ENCODE measurements at places on chromosomes 5 and 9.

DNA sequence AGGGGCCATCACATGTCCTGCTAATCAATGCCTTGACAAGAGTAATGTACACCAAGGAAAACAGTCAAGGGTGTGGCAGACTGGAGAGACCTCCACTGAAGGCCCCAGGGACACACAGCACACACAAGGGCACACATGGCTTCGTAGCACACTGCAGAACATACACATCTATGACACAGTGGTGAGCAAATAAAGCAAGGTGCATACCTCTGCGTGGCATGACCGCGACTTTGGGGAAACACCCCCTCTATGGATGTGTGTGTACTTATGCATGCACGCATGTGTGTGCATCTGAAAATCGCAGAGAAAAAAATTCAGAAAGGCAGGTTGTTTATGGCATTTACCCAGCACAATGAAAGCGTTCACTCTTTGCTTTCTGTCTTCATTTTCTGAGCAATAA lies 20.5 kb downstream of the SEMA4D start:
- DNase-seq, result no peak

GRCh38 chr5:31361234-31361633 lies 167.7 kb downstream of the CDH6 start:
- no peak for DNase-seq

DNA sequence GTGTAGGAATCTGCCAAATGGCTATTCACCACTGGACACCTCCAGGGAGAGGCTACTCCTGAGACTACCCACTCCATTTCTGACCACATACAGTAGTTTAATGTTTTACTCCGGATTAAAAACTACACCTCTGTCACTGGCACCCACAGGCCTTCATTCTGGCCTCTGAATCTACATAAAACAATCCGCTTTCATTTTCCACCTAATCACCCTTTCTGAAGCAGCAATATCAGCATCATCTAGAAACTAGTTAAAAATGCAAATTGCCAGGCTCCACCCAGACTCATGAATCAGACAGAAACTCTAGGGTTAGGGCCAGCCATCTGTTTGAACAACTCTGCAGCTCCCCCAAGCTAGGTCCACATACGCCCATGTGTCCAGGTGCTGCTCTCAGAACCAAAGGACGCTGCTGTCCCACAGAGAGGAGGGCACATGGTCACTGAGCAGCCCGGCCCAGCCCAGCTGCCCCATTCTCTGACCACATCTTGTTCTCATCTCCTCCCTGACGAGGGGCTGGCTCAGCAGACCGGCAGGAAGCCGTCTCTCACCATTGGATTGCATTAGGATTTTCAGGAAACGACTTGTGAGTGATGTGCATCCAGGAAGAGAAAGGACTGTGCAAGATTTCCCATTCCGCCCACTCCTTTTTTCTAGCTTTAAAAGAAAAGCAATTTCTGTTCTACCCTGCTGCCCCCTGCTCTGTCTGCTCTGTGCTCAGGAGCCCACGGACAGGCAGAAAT lies 34.7 kb downstream of the ADAM19 start:
- DNase-seq, result no peak

DNA sequence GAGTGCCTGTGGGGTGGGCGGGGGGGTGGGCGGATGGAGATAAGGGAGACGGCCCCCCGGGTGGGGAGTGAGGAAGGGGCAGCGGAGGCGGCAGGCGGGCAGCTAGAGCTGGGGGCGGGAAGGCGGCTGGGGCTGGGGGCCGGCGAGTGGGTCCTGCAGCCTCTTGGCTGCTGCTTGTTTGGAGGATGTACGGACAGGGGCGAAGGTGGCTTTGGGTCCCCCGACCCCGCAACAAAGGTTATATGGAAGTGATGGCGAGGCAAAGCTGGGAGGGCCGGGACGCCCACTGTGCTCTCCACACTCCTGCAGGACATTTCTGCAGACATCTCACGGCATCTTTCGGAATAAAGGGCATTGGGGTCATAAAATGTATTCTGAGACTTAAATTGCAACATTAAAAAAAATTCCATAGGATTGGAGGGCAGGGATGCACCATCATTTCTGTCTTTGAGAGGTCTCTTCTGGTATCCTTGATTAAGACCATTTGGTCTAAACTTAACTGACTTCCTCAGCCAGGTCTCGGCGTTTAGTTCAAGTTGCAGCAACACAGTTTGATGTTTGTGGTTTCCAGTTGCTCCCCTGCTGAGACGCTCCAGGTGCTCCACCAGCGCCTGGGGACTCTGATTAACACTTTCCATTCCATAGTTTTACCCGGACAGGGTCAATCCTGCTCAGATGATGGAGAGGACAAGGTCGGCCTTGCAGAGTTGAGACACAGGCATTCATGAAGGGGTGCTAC lies 101.6 kb upstream of the SSBP2 start:
- peak; percentile 78 for DNase-seq

DNA sequence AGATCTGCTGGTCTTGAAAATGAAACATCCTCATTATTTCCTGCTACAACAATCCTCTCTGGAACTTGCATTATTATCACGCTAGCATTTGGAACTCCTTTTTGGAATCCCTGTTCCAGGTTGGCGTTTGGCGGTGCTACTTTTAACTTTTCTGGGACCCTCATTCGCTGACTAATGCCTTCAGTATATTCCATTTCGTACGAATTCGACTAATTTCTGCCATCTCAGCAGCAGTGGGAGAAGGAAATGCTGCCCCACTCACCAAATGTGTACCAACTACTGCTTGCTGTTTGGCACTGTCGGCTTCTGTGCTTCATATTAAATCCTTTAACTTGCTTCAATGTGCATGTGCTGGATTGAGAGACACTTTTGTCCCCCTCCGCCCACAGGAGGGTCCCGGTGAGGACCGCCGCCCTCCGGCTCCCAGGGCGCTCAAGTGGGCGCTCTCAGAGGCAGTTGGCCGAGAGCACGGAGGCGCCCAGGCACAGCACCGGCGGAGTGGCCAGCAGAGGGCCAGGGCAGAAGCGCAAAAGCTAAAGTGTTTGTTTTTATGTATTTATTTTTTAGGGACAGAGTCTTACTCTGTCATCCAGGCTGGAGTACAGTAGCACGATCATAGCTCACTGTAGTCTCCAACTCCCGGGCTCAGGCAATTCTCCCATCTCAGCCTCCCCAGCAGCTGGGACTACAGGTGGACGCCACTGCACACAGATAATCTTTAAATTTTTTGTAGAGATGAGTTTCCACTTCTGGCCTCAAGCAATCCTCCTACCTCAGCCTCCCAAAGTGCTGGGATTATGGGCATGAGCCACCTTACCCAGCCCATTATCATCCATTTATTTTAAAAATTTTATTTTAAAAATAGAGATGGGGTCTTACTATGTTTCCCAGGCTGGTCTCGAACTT lies 11.9 kb downstream of the PDE6A start:
- DNase-seq, result peak; percentile 45

DNA sequence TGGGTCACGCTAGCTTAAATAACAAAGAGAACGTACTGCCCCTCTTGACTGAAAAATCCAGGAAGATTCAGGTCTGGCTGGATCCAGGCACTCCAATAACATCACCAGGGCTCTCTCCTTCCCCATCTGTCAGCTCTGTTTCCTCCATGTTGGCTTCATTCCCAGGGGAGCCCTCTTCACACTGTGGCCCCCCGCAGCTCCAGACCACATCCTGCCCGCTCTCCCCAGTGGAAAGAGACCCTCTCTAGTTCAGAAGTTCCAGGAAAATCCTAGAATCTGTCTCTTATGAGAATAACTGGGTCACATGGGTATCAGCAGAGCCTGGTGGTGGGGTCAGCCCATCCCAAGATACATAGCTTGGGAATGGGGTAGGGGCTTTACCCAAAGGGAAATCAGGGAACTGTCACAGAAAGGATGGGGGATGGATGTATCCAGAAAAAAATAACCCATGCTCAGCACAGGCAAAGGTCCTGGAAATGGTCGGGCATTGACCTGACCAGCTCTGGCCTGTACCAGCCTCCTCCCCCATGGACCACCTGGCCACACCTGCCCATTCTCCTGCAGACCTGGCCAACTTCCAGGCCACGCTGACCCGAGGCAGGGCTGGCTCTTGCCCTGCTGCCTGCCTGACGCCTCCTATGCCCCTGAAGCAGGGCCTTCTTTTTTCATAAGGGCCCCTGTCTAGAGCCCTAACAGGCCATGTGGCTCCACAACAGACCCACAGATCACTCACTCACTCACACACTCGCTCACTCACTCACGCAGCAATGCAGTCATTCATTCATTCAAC lies 65.9 kb downstream of the COL23A1 start:
- DNase-seq, result no peak

DNA sequence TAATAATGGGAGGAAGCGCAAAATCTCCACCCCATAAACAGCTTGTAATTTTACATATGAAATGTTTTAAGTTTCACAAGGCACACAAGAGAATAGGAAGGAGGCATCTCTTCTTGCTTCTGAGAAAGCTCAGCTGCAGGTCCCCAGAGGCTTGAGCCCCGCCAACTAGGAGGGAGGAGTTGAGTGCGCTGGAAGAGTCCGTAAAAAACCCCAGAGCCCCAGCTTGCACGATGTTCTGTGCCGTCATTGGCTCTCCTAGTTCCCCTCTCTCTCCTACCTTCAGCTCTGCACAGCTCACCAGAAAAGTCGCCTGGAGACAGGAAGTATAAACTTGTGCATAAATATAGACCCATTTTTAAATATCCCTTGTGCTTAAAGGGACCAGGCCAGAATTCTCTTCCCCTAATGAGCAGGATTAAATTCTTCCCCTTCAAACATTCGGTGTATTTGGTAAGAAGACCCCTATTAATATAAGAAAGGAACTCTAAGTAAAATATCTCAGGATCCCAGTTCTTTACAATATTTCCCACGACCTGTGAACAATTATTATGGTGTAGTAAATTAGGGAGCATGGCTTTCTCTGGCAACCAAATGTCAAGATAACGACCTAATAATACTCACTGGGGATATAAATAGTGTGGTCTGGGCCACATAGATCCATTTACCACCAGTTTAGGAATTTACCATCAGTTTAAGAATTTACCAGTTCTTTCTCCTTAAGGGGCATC lies 13.7 kb downstream of the GLRX start:
- no peak for DNase-seq

DNA sequence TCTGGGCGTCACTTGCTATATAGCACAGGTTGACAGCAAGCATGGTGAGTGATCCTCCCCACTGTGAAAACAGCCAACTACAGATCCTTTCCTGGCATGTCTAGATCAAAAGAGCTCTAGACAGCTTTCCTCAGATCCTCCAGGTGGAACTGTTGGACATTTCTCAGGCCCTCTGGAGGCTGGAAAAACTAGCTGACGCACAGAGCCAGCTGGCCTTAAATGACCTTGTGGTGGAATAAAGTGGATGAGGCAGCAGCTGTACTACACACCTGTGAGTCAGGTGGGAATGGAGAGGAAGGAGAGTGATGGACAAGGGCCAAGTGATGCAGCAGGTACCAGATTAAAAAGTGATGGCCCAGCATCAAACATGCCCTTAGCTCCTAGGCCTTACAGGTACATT lies 172.7 kb downstream of the TRIM32 start:
- DNase-seq, result peak; percentile 64

GRCh38 chr5:77133061-77133758 lies 46.1 kb upstream of the ZBED3 start:
- DNase-seq, result no peak

DNA sequence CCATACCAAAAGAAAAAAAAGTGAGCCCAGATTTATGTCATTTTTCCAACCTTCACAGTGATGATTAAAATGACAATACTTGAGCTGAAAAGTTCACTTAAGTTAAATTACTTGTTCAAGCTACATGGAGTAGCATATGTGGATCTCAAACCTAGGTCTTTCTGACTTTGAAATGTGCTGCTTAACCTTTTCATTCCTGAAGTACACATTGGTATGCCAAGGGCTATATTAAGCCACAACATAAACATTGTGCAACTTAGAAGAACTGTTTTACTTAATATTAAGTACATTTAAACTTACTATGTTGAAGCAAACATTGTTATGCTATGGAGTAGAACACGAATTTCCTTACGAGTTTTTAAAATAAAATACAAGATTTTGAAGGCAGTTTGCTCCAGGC lies 105.0 kb downstream of the GIN1 start:
- DNase-seq, result no peak

GRCh38 chr9:89525446-89526374 lies 27.8 kb upstream of the SEMA4D start:
- no peak for DNase-seq

DNA sequence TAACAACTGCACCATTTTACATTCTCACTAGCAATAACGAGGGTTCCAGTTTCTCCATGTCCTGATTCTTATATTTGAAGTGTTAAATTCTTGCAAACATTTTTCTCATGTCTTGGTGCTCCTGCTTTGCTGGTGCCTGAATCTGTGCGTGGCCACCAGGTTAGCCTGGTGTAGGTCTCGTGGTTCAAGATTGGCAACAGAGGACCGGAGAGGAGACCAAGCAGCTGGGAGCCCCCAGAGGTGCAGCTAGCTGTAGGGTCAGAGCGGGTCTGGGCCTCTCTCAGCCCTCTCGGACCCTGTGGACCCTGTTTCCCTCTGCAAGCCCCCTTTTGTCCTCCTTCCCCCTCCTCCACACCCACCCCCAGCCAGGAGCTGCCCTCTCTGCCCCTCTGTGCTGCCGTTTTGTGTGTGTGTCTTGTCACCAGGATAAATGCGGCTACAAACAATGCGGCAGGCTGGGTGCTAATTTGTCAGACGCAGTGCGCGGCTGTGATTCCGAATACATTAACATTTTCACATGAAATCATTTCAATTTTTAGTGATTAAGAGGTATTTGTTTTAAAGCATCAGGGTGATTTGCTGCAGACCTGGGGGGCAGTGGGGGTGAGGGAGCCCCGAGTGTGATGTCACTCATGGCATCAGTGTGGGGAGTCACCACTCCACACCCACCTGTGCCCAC lies 17.5 kb downstream of the UNC5A start:
- no peak for DNase-seq

DNA sequence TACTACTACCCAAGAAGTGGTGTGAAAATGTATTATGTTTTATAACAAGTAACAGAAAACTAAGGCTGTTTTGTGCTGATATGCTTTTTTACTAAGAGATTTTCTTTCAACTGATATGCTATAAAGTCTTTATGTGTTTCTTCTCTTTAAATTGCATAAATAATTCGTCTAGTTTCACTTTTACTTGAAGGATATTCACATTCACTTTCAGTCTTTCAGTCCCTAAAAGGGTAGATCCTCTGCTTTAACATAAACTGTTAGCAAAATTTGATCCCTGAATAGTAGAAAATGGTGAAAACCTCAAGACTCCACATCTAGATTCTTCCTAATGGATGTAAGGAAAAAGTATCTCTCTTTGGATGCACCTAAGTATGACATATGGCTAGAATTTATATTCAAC lies 69.0 kb upstream of the FST start:
- no peak for DNase-seq

GRCh38 chr5:116900793-116901192 lies 326.2 kb upstream of the SEMA6A start:
- no peak for DNase-seq

GRCh38 chr5:109076741-109077140 lies 329.0 kb downstream of the FER start:
- no peak for DNase-seq

- no peak for DNase-seq
These were observed 386.1 kb downstream of the NTRK2 start for GRCh38 chr9:85055506-85056202.

DNA sequence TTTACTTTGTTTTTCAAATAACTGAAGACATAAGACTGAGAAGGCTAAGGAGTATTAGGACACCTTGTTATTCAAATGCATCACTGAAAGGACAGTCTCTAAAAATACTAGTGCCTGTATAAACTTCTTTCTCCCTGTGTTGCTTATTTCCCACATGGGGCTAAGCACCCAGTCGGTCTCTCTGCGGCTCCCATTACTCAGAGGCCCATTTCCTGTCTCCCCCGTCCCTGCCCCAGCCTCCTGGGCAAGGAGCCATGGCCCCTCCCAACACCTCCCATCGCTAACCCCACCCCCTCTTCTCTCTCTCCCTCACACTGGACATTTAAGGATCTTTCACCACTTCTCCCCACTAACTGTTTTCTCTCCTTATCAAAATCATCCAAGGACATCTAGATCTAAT lies 81.9 kb downstream of the EBF1 start:
- DNase-seq, result no peak

All from NCI-H1417 (cell line).